ENCODE measurements at places on chromosomes 6 and 20. TPM values are rescaled to one million over a fixed set of nuclear protein-coding genes. Genes with fewer than 3 reads are reported as not detected.

POU3F2 gene
- not detected for total RNA-seq

FERMT1 gene
- 0.55 TPM for total RNA-seq

DNA sequence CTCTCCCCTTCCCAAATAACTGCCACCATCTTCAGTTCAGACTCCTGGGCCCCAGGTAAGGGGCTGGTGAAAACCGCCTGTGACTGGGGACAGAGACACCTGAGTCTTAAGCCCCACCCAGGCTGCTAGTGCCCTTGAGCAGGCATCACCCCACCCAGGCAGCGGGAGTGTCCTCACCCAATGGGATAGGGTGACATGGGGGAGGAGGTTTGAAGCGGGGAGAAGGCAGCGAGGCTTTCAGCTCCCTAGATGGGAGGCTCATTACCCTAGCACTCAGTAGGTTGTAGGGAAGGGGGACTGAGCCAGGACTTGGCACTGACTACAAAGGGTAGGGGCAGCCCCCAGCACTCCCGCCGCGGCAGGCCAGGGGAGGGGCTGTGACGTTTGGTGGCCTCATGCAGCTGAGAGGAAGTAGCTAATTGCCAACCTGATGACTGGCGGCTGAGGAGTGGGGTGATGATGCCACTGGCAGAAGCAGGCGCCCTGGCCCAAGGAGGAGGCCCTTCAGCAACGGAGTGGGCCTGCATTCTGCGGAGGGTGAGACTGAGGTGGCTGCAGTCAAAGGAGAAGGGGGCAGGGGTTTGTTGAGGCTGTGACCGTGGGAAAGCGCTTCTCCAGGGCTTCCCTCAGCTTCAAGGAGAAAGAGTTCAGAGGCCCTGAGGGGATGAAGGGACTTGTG, 126.9 kb downstream of the MRPL14 start:
- H3K4me1 ChIP-seq = peaks cover 32% of the 10 kb centered on the region
- H3K27ac ChIP-seq = no peak overlapping the region
- no peak for DNase-seq
- H3K27me3 ChIP-seq = peaks cover 27% of the 10 kb centered on the region
- no peaks in the 10 kb centered on the region for H3K36me3 ChIP-seq

GRCh38 chr6:7461416-7461815, 71.8 kb downstream of the RIOK1 start:
- H3K36me3 ChIP-seq = no peaks in the 10 kb centered on the region
- no peak overlapping the region for H3K4me3 ChIP-seq
- no peak for DNase-seq
- H3K27me3 ChIP-seq = no peaks in the 10 kb centered on the region

TCF15 gene
- 19.8 TPM for total RNA-seq

DNA sequence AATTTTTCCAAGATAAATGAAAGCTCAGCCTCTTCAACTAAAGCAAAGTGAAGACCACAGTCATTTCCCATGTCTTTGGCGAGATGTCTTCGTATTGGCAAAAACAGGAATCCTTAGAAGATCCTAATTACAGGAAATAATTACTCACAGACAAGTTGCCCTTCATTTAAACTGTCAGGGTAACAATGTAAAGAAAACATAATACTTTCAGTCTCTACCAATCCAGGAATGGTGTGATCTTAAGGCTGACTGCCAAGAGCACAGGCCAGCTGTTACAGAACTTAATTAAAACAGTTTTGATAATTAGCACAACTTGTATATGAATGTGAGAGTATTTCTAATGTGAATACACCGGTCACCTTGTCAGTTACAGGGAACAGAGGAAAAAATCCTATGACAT, 292.2 kb downstream of the PACRG start:
- no peaks in the 10 kb centered on the region for H3K27me3 ChIP-seq
- H3K27ac ChIP-seq = no peak overlapping the region
- no peaks in the 10 kb centered on the region for H3K4me1 ChIP-seq

C6orf141 gene
- 0.54 TPM for total RNA-seq

KIAA1755 gene
- 5.9 TPM for total RNA-seq

GRCh38 chr20:49899541-49900383, 15.6 kb downstream of the SPATA2 start:
- H3K36me3 ChIP-seq = peaks cover 21% of the 10 kb centered on the region
- H3K4me1 ChIP-seq = peaks cover 9% of the 10 kb centered on the region
- H3K27ac ChIP-seq = no peak overlapping the region
- DNase-seq = no peak
- H3K27me3 ChIP-seq = no peaks in the 10 kb centered on the region

DNA sequence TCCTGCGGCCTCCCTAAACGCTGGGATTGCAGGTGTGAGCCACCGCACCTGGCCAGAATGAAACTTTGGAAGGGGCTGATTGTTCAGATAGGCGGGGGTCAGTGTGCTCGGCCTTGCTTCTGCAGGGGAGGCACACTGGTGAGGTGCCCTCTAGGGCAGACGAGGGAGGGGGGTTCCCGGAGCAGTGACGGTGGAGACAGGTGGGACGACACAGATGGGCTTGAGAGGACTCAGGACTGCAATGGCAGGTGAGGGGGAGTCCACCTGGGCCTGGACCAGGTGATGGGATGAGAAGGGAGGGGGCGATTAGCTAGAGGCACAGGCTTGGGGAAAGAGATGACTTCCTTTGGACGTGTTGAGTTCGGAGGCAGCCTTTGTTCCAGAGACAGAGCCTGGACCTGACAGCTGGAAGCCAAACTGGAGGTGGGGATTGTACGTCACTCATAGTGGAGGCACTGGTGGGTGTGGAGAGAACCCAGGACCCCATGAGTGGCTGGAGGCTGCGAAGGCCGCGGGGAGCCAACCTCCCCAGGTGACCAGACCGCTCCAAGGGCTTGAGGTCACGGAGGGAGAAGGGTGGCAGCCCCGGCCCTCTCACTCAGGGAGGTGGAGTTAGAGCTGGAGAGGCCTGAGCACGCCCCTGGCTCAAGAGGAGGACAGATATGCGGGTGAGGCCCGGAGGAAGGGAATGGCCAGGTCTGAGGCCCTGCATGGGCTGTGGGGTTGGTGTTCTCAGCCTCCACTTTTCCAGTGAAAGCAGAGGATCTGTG, 10.5 kb upstream of the MAP1LC3A start:
- H3K4me1 ChIP-seq = peaks cover 19% of the 10 kb centered on the region
- H3K4me3 ChIP-seq = no peak overlapping the region
- no peaks in the 10 kb centered on the region for H3K36me3 ChIP-seq
- DNase-seq = no peak

- no peak for DNase-seq
- peaks cover 8% of the 10 kb centered on the region for H3K4me1 ChIP-seq
- no peak overlapping the region for H3K4me3 ChIP-seq
- H3K36me3 ChIP-seq = no peaks in the 10 kb centered on the region
- H3K27me3 ChIP-seq = no peaks in the 10 kb centered on the region
These were observed 5.6 kb upstream of the RBCK1 start for GRCh38 chr20:402496-402885.

COX4I2 gene
- 7.4 TPM for total RNA-seq

- peaks cover 16% of the 10 kb centered on the region for H3K4me1 ChIP-seq
- peak overlapping the region; percentile 63 for H3K27ac ChIP-seq
- no peak overlapping the region for H3K4me3 ChIP-seq
- peak; percentile 63 for DNase-seq
- no peaks in the 10 kb centered on the region for H3K36me3 ChIP-seq
These were observed 57.9 kb upstream of the SSTR4 start for GRCh38 chr20:22977047-22977785.

DNA sequence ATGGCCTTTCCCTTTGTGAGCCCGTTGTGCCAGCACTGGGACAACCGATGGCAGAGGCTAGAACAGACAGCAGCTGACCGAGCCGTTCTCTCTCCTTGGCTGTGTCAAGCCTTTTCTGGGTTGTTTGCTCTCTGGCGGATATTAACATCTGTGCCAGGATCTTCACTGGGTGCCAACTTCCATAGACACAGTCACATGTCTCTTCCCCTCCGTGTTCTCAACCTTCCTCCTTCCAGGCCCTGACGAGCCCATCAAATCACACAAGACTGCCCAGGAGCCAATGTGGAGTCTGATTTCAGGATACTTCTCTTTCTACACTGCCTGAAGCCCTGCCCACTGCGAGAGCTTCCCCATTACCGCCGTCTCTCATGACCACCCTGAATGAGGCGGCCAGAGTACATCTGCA, 111.0 kb upstream of the RALGAPA2 start:
- no peak overlapping the region for H3K27ac ChIP-seq
- H3K27me3 ChIP-seq = peaks cover 7% of the 10 kb centered on the region
- DNase-seq = no peak
- peaks cover 10% of the 10 kb centered on the region for H3K4me1 ChIP-seq

POLR3F gene
- total RNA-seq = 10.1 TPM

- no peaks in the 10 kb centered on the region for H3K36me3 ChIP-seq
- H3K4me3 ChIP-seq = no peak overlapping the region
- DNase-seq = no peak
- H3K27ac ChIP-seq = no peak overlapping the region
- no peaks in the 10 kb centered on the region for H3K4me1 ChIP-seq
These were observed 52.5 kb upstream of the SLC22A23 start for GRCh38 chr6:3509336-3509735.

DNA sequence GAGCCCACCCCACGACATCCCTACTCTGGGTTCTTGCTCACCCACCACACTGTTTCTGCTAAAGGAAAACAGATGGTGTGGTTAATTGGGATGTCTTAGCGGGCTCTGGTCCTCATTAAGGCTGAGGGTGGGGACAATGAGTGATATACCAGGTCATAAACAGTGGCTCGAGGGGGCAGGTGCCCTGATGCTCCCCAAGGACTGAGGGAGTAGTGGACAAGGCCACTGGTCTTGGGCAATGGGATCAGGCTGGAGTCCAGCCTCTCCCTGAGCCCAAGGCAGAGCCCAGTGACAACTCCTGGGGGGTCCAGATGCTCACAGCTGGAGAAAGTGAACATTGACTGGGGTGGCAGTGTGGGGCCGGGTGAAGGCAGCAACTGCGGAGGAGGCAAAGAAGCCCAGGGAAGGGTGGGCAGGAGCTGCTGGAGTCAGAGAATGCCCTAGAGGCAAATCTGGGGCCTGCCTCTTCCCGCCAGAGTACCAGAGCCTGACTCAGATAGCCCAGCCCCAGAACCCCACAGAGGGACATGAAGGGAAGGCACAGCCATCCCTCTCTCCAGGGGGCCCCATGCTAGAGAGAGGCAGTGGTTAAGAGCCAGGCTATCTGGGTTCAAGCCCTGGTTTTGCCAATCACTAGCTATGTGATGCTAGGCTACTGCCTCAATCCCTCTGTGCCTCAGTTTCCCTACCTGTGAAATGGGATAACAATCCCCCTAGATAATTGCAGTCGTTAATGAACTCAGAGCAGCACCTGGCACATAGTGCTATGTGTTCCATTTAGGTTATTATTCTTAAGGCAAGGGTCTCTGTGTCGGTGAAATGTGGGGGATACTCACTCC, 72.3 kb downstream of the MRPL14 start:
- peak overlapping the region; percentile 77 for H3K27ac ChIP-seq
- no peak overlapping the region for H3K4me3 ChIP-seq
- DNase-seq = no peak
- peaks cover 25% of the 10 kb centered on the region for H3K4me1 ChIP-seq
- no peaks in the 10 kb centered on the region for H3K27me3 ChIP-seq

SAMD10 gene
- 3.8 TPM for total RNA-seq

ERVFRD-1 gene
- not detected for total RNA-seq

DNA sequence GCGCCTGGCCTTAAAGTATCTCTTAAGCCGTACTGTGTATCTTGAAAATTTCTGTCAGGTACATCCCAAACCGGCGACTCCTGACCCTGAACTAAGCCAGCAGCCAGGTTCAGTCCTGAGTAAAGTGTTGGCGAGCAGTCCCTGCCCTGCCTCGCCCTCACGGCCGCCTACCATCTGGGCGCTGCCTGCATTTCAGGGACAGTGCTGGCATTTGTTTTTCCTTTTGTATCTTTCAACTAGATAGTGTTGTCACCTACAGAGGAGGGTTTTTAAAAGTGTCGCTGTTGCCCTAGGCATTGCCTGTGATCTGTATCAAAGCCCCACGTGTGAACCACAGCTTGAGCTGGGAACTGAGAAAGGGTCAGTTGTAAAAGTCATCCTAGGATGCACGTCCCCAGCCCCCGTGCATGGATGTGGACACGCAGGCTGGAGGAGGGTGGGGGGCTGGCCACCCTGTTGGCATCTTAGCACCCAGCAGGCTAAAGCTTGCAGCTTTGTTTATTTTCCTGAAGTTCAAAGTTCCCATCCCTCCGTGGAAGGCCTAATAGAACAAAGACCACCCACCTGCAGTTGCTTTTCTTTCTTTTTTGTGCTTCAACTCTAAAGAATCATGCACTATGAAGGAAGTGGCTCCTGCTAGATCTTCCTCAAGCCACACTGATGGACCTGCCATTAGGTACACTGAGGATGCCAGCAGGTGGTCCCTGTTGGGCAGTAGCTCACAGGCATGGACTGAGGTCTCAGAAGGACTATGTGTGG, 136.8 kb downstream of the ZDHHC14 start:
- DNase-seq = no peak
- no peaks in the 10 kb centered on the region for H3K4me1 ChIP-seq
- H3K27me3 ChIP-seq = no peaks in the 10 kb centered on the region
- no peaks in the 10 kb centered on the region for H3K36me3 ChIP-seq
- no peak overlapping the region for H3K4me3 ChIP-seq

All from heart right ventricle (tissue), 16 donors.